ENCODE measurements at places on chromosomes 1 and 21.

DNA sequence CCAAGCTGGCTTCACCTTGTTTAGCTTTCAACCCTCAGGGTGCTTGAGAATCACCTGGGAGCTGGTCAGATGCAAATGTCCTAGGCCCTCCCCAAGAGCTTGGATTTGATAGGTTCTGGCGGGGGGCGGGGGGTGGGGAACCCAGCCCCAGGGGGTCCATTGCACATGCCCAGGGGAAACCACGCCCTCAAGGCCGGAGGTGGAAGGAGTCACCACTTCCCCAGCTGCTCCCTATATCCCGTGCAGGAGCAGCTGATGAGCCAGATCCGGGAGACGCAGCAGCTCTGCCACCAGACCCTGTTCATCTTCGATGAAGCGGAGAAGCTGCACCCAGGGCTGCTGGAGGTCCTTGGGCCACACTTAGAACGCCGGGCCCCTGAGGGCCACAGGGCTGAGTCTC is 5.8 kb downstream of the TOR3A start:
- DNase-seq: no peak

- DNase-seq: no peak
Measured at GRCh38 chr1:40877698-40878097, 15.5 kb upstream of the CITED4 start.

DNA sequence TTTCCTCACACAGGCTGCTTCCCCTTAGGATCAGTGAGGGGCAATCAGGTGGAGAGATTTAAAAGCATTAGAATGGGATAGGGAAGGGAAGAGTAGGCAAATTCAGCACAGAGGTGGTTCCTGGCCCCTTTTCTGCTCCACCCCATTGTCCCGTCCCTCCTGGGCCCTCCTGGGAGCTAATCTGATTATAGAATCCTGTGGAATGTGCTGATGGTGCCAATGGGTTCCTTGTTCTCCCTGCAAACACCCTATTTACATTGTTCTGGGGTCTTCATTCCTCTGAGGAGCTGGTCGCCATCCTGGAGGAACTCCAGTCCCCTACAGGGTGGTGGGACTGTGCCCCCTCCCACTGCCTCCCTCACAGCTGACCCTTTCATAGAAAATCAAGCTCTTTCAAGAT is 34.4 kb upstream of the LRP8 start:
- no peak for DNase-seq

- DNase-seq: no peak
Measured at GRCh38 chr21:44505673-44506278, 34.2 kb downstream of the KRTAP10-1 start.

- DNase-seq: no peak
Measured at GRCh38 chr1:24870551-24871195, 59.4 kb downstream of the RUNX3 start.

Measured in T-helper 17 cell (primary cell).